ENCODE measurements at places on chromosomes 2 and 18. TPM values are rescaled to one million over a fixed set of nuclear protein-coding genes. Genes with fewer than 3 reads are reported as not detected.

GRCh38 chr2:233040571-233040970 is 8.1 kb downstream of the NEU2 start:
- no peaks in the 10 kb centered on the region for H3K4me1 ChIP-seq
- DNase-seq = no peak
- no peaks in the 10 kb centered on the region for H3K27me3 ChIP-seq
- no peak overlapping the region for H3K27ac ChIP-seq
- H3K36me3 ChIP-seq = no peaks in the 10 kb centered on the region
- H3K4me3 ChIP-seq = no peak overlapping the region

DNA sequence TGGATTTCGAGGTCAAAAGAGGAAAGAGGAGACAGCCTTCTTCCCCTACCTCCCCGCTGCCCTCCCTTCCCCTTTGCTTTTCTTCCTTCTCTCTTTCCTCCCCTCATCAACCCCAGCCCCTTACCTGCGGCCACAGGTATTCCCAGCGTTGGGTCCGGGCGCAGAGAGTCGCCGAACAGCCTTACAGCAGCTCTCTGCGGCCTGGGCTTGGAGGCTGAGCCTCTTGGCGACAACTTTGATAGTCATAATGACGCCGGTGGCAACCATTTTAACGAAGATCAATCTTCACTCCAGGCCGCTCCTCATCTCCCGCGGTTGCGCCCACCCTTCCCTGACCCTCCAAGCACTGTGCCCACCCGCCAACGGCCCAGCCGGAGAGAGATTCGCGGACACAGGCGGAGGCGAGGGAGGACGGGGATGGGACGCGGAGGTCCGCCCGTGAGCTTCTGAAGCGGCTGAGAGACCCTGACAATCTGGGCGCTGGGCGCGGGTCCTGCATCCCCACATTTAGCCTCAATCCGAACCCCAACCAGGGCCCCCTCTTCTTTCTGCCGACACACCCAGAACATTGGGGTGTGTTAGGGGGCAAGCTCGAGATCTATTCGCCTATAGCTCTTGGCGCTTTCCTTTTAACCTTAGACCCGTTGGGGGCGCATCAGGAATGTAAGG is 1.5 kb upstream of the EVX2 start:
- no peaks in the 10 kb centered on the region for H3K4me1 ChIP-seq
- H3K27ac ChIP-seq = no peak overlapping the region

DNA sequence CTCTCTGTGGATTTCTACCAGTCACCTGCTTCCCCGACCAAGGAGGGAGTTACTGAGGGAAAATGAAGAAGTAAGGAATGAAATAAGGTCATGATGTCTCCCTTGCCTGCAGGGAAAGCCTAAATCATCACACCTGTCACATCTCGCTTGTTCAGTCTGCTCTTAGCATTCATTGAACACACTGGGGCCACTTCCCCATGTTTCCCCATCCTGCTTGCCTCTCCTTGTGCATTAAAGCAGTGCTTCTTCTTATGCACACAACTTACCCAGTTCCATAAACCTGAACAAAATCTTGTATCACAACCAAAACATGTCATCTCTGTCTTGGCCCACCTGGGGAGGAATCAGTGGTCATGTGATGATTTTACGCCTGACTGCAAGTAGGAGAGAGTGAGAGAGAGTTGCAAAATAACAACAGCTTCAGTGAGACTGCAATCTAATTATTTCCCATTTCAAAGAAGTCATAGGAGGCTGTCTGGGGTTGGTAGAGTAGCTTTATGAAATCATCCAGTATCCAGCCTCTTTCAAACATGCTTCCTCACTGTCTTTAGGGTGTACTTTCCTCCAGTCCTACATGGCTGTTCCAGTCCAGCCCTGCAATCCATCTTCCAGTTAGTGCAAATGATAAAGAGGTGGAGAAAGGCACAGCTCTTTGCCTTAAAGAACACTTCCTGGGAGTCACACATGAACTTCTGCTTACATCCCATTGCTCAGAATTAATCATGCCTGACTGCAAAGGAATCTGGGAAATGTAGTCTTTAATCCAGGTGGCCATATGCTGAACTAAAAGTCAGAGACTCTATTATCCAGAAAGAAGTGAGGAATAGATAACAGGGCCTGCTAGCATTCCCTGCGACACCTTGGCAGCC is 220.1 kb downstream of the HAUS1 start:
- H3K4me1 ChIP-seq = peaks cover 2% of the 10 kb centered on the region
- no peaks in the 10 kb centered on the region for H3K36me3 ChIP-seq
- H3K27ac ChIP-seq = no peak overlapping the region
- no peak overlapping the region for H3K4me3 ChIP-seq

DNA sequence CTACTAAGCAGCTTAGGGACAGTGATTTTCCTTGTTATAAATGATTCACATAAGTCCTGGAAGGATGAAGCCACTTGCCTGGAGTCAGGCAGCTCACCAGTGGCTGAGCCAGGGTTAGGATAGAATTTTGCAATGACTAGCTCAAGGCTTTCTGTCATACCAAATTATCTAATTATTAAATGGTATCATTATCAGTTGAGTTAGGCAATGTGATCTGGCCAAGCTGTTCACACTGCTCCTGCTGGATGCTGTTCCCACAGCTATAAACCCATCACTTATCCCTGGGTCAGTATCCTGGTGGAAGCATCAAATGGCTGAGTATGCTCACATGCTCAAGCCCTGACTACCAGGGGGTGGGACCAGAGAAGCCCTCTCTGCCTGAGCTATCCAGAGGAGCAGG is 235.2 kb downstream of the MTX2 start:
- no peak overlapping the region for H3K4me3 ChIP-seq
- H3K4me1 ChIP-seq = no peaks in the 10 kb centered on the region
- H3K36me3 ChIP-seq = no peaks in the 10 kb centered on the region
- H3K27ac ChIP-seq = no peak overlapping the region

GRCh38 chr2:241603686-241604085 is 33.3 kb downstream of the THAP4 start:
- no peaks in the 10 kb centered on the region for H3K27me3 ChIP-seq
- H3K4me3 ChIP-seq = no peak overlapping the region
- peaks cover 35% of the 10 kb centered on the region for H3K36me3 ChIP-seq
- DNase-seq = no peak

GRCh38 chr2:37885329-37885993 is 39.6 kb upstream of the RMDN2 start:
- H3K4me3 ChIP-seq = no peak overlapping the region
- H3K36me3 ChIP-seq = no peaks in the 10 kb centered on the region
- H3K4me1 ChIP-seq = no peaks in the 10 kb centered on the region
- H3K27ac ChIP-seq = no peak overlapping the region
- no peak for DNase-seq

DNA sequence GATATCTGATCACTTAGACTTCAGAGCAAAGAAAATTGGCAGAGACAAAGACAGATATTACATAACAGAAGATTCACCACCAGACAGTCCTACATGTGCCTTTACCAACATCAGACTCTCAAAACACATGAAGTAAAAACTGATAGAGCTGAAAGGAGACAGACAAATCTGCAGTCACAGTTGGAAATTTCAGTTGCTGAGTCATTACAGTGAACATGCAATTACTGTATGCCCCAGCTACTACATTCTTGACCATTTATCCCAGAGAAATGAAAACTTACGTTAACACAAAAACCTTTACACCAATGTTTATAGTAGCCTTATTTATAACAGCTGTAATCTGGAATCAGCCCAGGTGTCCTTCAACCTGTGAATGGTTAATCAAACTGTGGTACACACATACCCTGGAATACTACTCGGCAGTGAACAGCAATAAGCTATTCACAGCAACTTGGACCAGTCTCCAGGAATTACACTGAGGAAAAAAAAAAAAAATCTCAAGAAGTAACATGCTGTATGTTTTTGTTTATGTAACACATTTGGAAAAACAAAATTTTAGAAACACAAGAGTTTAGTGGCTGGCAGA is 7.5 kb upstream of the SCLY start:
- H3K27ac ChIP-seq = no peak overlapping the region
- no peaks in the 10 kb centered on the region for H3K36me3 ChIP-seq
- peaks cover 3% of the 10 kb centered on the region for H3K27me3 ChIP-seq
- no peaks in the 10 kb centered on the region for H3K4me1 ChIP-seq
- no peak for DNase-seq
- H3K4me3 ChIP-seq = no peak overlapping the region

GRCh38 chr2:156294945-156295580 is 37.5 kb downstream of the NR4A2 start:
- no peaks in the 10 kb centered on the region for H3K36me3 ChIP-seq
- no peaks in the 10 kb centered on the region for H3K4me1 ChIP-seq
- H3K4me3 ChIP-seq = no peak overlapping the region

DNA sequence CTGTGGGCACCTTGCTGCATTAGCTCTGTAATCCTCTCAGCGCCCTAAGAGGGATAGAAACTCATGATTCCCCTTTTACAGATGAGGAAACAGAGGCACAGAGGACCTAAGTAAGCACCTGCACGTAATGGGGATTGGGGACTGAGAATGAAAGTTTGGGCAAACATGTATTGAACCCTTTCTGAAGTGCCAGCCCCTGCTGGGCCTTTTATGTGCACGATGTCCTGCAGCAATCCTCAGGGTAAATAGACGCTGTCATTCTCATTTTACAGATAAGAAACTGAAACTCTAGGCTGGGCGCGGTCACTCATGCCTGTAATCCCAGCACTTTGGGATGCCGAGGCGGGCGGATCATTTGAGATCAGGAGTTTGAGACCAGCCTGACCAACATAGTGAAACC is 117.4 kb downstream of the STPG4 start:
- no peak overlapping the region for H3K27ac ChIP-seq
- no peaks in the 10 kb centered on the region for H3K27me3 ChIP-seq
- no peak for DNase-seq
- peaks cover 8% of the 10 kb centered on the region for H3K36me3 ChIP-seq
- no peaks in the 10 kb centered on the region for H3K4me1 ChIP-seq
- H3K4me3 ChIP-seq = no peak overlapping the region

- no peaks in the 10 kb centered on the region for H3K36me3 ChIP-seq
- H3K27ac ChIP-seq = no peak overlapping the region
- no peaks in the 10 kb centered on the region for H3K4me1 ChIP-seq
- no peaks in the 10 kb centered on the region for H3K27me3 ChIP-seq
- H3K4me3 ChIP-seq = no peak overlapping the region
These were observed 64.0 kb downstream of the NXPH2 start for GRCh38 chr2:138716183-138716582.

GRCh38 chr2:166609183-166609959 is 115.3 kb upstream of the SCN7A start:
- H3K36me3 ChIP-seq = no peaks in the 10 kb centered on the region
- no peaks in the 10 kb centered on the region for H3K27me3 ChIP-seq
- H3K4me3 ChIP-seq = no peak overlapping the region
- no peaks in the 10 kb centered on the region for H3K4me1 ChIP-seq

Gene CTNNA2
- not detected for total RNA-seq

Gene HAT1
- 55.4 TPM for total RNA-seq

Gene NLRC4
- total RNA-seq = 0.27 TPM

Gene KIAA2012
- total RNA-seq = not detected

Gene ANKRD30BL
- not detected for total RNA-seq

Gene GCG
- not detected for total RNA-seq

Gene UBXN2A
- total RNA-seq = 11.5 TPM

Gene CLEC4F
- not detected for total RNA-seq

Measured in naive thymus-derived CD4-positive, alpha-beta T cell (primary cell).